ENCODE measurements at places on chromosomes 11 and 22.

- no peak for DNase-seq
Measured at GRCh38 chr11:4134806-4135205, 40.2 kb downstream of the RRM1 start.

GRCh38 chr11:44550123-44550522 lies 15.3 kb upstream of the CD82 start:
- DNase-seq: no peak

DNA sequence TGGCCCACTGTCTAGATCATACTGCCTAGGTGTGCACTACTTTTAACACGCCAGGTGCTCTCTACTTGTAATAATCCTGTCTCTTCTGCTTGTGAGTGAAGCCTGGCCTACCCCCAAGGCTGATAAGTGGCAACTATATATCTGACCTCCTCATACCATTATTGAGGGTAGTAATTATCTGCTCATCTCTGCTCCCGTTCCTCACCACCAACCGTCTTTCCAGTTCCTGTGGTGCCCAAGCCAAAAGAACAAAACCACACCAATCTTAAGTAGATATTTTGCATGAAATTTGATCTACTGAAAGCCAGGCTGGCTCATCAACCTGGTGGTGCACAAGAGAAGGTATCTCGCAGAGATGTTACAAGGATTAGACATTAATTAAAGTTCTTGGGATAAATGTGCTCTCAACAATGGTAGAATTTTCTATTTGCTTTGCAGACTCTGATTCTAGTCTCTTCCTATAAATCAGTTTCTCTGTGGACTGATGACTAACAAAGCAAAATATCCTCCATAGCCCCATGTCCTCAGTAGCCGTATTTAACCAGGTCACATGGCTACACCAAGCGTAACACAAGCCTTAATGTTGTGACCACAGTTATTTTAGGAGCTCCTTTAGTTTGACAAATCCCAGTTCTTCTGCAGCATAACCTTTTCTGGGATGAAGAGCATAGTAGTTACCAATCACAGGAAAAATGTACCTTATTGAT lies 267.2 kb downstream of the NTM start:
- DNase-seq: no peak

- DNase-seq: no peak
Measured at GRCh38 chr11:75560644-75561043, 1.4 kb upstream of the SERPINH1 start.

DNA sequence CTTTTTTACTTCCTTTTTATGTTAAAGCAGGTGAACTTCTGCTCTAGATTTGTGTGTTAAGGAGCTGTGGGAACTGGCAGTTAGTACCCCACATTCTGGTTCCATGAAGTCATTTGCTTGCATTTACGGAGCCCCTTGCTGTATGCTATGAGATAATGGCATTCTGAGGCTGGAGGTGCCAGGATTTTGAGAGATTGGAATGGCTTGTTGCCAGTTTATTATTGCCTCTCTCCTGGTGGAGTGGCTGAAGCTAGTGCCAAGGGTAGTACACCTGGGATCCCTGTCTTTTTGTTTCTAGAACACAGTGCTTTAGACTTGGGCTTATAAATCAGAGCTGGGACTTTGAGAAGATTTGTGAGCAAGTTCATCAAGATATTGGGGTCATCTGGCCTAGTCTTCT lies 73.8 kb downstream of the STIM1 start:
- no peak for DNase-seq

DNA sequence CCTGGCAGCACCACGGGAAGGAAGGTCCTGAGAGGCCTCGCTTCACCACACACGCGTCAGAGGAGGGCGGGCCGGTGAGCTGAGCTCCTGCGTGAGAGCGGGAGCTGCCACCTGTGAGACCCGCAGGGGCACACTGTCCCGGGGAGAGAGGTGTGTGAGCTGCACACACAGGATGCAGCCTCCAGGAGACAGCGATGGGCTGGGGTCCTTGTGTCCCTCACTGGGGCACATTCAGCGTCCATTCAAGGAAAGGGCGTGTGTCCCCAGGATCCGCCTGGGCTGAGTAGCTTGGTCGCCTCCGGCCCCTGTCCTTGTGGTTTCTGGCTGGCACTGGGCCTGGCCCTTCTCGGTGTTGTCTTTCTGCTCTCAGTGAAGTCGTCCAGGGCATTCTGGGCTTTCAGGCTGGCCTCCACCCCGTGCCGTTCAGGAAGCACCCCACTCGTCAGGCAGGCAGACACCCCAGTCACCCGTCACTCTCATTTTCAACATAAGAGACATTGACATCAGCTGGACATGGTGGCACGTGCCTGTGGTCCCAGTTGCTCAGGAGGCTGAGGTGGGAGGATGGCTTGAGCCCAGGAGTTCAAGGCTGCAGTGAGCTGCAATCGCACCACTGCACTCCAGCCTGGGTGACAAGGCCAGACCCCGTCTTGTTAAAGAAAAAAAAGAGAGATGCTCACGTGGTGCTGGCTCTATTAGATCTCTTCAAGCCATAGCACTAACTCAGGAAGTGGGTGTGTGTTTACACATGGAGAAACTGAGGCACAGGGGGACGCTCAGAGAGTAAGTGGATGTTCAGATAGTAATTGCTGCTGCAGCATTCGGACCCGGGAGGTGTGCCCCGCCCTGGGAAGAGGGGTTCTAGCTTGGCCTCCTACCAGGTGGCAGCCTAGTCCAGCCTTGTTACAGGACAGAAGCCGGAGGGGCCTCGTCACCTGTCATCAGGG lies 1081.6 kb downstream of the BRD1 start:
- DNase-seq: no peak

GRCh38 chr11:119701591-119702549 lies 27.1 kb downstream of the NECTIN1 start:
- no peak for DNase-seq

- peak; percentile 47 for DNase-seq
Measured at GRCh38 chr11:45332276-45332934, 46.3 kb upstream of the SYT13 start.

DNA sequence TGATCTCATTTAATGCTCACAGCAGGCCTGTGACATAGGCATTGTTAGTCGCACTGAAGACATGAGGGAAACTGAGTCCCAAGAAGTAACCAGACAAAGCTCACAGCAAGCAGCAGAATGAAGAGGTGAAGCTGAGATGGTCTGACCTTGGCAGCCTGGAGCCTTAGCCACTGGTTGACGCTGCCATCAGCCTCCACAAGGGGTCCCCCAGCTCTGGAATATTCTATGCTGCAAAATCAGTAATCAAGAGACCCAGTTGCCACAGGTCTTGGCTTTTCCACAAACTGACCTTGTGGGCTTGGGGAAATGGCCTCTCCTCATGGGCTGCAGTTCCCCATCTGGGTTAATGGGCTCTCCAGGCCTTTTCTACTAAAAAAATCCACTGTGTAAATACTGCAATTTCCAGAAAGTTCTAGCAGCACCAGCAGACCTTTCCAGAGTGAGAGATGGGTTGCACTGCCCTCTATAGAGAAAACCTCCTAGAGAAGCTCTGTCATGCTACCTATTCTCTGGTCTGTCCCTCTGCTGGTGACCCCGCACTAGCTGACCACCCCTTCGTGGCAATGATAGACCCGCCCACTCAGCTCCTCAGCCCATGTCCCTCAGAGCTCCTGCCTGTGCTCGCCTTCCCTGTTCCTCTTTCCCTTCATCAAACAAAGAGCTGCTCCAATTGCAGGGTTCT lies 22.6 kb upstream of the ISX start:
- no peak for DNase-seq

DNA sequence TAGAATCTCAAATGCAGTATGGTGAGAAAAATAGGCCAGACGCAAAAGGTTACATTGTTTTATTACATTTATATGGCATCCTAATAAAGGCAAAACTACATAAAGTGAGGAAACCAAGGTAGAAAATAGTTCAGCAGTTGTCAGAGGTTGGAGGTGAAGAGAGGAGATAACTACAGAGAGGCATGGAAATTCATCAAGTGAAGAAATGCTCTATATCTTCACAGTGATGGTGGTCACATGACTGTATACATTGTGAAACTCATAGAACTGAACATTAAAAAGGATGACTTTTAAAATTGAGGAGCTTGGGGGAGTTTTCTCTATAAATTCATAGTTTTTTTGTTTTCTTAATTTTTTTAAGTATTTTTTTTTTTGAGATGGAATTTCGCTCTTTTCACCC lies 14.4 kb downstream of the LGR4 start:
- DNase-seq: no peak

- DNase-seq: no peak
Measured at GRCh38 chr11:88345949-88346348, 8.4 kb upstream of the CTSC start.

DNA sequence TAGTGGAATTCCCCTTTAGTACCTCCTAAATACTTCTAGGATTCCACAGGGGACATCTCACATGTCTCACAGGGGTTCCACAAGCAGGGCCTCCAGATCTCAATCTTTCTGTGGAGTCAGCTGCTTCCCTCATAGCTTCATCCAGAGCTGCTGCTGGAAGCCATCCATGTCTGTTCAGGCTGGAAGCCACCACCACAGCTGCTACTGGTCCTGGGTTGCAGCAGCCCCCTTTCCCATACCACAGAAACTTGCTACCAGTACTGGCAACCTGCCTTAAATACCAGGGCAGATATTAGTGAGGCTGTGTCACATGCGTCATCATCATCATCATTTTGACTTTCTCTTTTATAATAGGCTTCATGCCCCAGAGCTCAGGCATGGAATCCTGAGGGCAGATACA lies 242.7 kb upstream of the NCAM1 start:
- no peak for DNase-seq

GRCh38 chr11:75743711-75744563 lies 24.6 kb upstream of the DGAT2 start:
- DNase-seq: peak; percentile 42

GRCh38 chr11:112321501-112322172 lies 61.0 kb upstream of the PLET1 start:
- DNase-seq: peak; percentile 90

- DNase-seq: no peak
Measured at GRCh38 chr11:131354251-131354701, 16.1 kb upstream of the NTM start.

DNA sequence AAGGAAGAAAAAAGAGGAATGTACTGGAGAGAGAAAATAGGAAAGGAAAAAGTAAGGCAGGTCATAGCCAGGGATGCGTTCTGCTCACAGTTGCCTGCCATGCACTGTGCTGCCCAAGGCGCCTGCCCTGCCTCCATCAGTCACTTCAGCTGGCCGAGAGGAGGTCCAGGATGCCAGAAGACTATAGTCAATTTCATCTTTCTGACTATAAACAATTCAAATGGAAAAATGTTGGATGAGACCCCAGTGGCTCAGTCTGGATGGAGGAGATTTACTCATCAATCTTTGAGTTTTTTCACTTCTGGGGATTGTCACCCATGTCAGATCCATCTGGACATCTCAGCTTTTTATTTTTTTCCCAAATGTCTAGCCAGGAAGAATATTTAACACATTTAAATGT lies 36.7 kb upstream of the CLMP start:
- DNase-seq: no peak

DNA sequence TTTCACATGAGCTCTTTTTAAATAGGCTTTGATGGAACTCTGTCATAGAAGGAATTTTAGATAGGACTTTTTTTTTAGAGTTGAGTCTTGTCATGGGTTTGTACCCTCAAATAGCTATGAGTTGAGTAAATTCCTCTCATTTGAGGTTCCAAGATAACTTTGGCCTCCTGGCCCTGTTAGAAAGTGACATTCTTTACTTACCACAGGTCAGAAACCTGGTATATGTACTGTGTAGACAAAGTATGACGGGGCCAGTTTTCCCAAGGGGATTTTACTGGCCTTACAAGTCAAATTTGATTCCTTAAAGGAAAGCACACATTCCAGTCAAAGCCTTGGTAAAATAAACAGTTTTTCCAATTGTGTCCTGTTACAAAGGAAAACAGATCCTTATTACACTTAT lies 729.3 kb upstream of the LUZP2 start:
- DNase-seq: no peak

- no peak for DNase-seq
Measured at GRCh38 chr11:38060920-38061319, 1462.9 kb upstream of the RAG2 start.

DNA sequence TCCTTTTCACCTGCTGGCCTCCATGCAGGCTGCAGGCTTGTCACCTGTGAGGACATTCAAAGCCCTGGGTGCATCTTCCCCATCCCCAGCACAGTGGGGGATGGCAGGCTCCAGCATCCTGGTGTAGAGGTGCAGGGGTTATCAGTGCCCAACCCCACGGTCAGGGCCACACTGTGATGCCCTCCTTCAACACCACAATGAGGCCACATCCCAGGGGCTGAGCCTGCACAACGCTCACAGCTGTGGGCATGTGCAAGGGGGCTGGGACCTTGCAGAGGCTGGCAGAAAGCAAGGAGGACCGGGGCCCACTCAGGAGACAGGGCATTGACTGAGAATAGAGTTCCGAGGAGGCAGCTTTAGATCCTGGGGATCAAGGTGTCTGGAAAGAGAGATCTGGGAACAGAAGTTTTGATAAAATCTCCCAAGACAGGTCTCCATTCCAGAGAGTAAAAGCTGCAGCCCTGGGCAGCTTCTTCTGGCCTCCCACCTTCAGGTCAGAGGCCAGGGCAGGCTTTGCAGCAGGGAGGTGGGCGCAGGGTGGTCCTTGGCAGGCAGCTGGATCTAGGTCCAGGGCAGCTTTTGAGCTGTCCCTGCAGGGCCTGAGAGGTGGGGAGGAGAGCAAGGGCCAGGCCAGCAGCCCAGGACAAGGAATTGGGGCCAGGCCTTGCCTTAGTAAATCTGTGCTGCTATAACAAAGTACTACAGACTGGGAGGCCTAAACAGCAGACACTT lies 250.8 kb upstream of the B3GAT1 start:
- no peak for DNase-seq

DNA sequence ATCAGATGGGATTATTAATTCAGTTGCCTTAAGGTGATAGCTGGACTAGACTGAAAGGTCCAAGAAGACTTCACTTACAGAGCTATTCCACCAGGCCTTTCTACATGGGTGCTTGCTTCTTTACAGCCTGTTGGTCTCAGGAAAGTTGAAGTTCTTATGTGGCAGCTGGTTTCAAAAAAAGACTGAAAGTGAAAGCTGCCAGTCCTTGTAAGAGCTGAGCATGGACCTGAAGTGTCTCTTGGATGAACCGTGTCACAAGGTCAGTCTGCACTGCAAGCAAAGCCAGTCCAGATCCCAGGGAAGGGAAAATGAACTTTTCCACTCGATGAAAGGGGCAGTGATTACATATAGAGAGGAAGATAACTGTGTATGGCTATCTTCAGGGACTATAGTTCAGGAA lies 201.5 kb upstream of the LUZP2 start:
- DNase-seq: no peak

DNA sequence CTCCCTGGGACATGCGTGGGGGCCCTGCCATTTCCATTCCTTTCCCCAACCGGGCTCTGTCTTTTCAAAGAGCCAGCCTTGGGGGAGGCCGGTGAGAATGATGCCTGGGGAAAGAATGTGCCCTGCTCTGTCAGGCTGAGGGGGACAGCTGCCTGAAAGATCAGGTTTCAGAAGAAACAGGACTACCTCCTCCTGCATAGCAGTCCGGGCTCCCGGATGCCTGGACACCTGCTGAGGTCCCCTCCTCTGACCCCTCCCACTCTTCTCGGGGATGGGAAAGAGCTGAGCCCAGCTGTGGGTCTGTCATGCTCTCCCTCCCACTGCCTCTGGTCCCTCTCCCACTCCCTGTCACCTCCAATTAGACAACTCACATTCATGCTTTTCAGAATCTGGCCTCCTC lies 41.8 kb upstream of the CDON start:
- no peak for DNase-seq
